GM18507 (cell line): ENCODE measurements at places on chromosomes 12 and 14.

DNA sequence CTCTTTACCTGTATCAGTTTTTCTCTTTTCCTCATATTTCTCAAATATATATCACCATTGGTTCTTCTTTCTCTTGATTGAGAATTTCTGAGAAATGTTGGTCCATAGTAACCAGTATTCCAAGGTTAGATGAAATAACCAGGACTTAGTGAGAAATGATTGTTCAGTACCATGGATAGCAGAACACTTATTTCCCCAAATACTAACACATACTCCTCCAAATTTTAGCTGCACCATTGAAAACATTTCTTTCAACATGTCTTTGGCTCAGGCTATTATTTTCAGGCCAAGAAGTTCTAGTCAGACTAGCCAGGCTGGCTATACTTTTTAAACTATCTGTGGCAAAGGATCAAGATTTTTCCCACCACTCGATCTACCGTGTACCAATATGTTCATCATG is 113.3 kb downstream of the PTPRO start:
- no peak for DNase-seq

DNA sequence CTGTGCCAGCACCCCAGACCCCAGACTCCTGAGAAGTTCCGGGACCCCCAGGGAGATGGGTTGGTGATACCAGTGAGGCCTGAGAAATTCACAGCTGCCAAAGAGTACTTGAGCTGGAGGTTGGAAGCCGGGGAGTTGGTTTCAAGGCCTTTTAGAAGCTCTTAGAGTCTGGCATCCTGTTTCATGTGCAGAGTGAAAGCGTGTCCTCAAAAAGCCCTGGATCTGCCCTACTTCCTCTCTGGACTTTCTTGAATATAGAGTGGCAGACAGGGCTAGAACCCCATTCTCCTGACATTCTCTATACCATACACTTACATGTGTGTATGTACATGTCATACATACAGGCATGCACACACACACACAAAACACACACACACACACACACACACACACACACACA is 31.3 kb upstream of the PPM1A start:
- no peak for DNase-seq

DNA sequence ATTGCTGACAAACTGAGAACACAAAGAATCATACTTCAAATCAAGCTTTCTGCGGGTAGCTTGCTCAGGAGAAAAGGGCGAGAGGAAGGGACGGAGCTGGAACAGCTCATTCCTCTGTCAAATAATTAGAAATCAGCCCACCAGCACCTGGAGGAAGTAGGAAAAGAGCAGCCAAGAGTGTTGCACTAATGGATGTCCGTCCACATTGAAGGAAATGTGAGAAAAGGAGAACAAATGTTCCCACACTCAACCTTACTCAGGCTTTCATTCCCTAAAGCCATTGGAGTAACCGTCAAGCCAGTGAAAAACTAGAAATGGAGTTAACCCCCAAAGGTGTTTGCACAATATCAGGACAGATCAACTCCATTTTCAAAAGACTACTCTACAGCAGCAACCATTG is 233.0 kb upstream of the PRKD1 start:
- DNase-seq, result no peak

DNA sequence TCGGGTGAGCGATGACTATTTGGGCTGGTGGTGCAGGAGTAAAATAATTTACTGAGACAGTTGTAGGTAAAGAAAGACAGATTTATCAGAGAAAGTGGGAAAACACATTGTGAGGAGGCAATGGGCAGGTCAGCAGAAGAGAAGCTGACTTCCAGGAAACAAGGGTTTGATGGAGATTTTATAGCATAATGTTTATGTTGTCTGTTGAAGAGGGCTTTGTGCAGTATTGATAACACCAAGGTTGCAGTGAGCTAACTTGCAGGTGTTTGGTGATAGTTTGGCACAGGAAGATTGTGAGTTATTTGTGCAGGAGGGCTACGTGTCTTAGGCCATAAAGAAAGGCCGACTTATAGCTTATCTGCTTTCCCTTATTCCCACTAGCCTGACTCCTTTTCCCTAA is 72.2 kb downstream of the DHRS2 start:
- DNase-seq, result no peak

- DNase-seq, result no peak
Measured at GRCh38 chr12:42921741-42922504, 332.4 kb upstream of the PRICKLE1 start.

DNA sequence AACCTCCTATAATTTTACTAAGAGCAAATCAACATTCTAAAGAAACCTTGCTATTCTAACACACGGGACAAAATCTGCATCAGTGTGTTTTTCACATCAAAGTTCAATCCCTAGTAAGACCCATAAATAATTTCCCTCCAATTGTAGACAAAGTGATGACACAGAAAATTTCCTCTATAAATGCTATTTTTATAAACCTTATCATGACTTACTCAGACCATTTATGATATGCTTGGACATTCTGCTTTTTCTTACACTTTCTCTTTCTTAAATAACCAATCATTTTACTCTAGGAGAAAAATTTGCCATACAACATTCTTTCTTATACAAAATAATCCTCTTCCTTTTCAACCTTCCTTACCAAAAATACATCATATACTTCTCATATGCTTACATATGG is 67.0 kb downstream of the SDR9C7 start:
- DNase-seq, result no peak

DNA sequence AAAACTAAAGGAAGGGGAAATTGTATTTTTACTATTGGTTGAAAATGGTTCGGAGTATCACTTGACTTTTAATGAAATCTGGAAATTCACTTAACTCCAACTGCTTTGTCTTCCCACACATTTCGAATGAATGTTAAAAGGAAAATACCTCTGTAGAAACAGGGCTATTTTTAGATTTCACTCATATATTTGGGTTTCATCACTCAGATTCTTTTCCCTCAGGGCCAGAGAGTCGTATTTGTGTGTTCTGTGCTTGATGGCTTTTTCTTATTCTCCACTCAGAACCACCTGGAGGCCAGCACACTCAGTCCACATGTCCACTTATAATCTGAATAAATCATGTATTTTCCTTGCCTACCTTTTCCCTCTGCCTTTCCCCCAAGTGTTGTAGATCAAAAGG is 40.0 kb downstream of the DAAM1 start:
- no peak for DNase-seq

GRCh38 chr14:65502676-65503124 is 90.2 kb downstream of the FUT8 start:
- DNase-seq, result no peak

GRCh38 chr12:112283546-112283945 is 98.7 kb downstream of the HECTD4 start:
- DNase-seq, result no peak

GRCh38 chr14:33480887-33481184 is 470.0 kb downstream of the EGLN3 start:
- DNase-seq, result no peak

- DNase-seq, result no peak
Measured at GRCh38 chr12:52771505-52771904, 5.6 kb downstream of the KRT76 start.

DNA sequence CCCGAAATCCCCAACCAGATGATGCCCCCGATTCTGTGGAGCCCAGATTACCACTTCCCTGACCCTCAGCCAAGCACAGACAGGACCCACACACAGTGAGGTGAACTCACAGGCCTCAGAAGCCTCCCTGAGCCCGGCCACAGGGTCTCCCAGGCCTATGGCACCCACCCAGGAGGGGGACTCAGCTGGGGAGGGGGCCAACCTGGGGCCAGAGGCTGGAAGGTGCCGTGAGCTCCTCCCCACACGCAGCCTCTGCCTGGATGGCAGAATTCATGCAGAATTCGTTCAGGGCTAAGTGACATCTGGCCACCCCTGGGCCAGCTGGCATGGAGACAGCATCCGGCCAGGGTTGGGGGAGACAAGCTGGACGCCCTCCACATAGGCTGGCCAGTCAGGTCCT is 11.8 kb downstream of the TMEM179 start:
- no peak for DNase-seq

- DNase-seq, result no peak
Measured at GRCh38 chr12:64240781-64241180, 18.7 kb upstream of the KICS2 start.

GRCh38 chr14:69715725-69716477 is 51.0 kb upstream of the SRSF5 start:
- DNase-seq, result no peak

GRCh38 chr14:29310757-29311156 is 544.2 kb downstream of the FOXG1 start:
- no peak for DNase-seq

DNA sequence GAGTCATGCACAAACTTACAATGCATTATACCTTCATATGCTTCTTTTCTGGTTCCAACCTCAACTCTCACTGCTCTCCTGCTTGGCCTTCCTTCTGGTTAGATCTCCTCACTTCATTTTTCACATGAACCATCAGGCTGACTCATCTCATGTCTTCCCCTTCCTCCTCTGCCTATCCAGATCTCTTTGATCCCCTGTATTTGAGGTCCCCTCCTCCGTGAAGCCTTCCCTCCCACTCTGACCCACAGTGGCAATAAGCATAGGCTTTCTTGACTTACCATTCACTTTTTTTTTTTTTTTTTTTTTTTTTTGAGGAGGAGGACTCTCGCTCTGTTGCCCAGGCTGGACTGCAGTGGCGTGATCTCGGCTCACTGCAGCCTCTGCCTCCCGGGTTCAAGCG is 14.7 kb upstream of the ASIC1 start:
- DNase-seq, result no peak

GRCh38 chr14:55412676-55413075 is 1.0 kb upstream of the ATG14 start:
- DNase-seq, result no peak

DNA sequence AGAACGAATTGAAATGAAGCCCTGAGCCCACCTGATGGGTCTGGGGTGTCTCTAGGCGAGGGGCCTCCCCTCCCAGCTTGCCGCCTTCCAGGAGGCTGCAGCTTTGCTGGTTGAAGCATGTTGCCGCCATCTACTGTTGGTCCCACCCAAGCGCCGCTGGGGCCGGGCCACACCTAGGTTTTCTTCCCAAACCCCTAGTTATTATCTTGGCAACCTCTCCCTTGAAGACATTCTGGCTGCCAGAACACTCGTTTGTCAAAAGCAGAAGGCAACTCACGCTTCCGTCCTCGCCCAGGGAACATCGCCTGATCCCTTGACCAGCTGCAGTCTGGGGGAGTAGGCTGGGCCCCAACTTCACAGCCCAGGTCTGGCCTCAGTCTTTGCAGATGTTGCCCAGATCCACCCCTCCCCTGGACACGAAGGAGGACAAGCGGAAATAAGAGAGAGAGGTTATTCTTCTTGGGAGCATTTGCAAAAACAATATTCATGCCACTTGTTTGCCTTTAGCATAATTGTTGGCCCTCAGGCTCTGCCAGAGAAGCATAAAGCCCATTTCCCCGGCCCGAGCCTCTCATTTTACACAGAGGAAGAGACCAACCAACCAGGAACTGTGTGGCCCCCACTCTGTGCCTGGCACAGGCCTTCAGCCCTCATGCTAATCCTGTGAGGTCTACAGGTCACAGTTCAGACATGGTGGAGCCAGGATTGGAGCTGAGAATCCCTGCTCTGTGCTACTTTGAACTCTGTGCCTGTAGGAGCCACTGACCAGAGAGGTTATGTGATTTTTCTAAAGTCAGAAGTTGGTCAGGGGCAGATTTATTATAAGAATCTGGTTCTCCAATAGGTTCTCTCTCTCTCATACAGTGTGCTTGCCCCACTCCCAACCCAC is 6.8 kb downstream of the EMP1 start:
- no peak for DNase-seq

DNA sequence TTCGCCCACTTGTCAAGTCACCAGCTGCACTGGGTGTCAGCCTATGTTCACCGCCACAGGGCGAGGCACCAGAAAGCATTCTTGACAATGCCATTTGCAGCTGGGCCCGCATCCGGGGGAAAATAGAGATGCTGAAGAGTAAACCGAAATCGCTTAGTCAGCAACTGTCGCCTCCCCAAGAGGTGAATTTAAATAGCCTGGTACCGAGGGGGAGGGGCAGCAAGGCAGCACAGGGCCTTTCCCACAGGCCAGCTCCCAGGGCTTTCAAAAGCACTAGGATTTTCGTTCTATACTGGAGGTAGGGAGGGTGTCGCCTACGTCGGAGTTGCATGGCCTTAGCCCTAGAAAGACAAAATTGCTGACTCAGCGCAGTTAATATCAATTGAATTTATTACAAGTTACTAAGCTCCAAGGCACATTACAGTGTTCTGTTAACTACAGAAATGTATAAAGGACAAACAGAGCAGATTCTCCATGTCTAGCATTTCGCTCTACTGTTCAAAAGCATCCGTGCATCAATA is 4.3 kb downstream of the IRF2BPL start:
- no peak for DNase-seq

- no peak for DNase-seq
Measured at GRCh38 chr14:29168149-29168548, 401.6 kb downstream of the FOXG1 start.

GRCh38 chr12:26735249-26735639 is 97.8 kb downstream of the ITPR2 start:
- DNase-seq, result no peak

- peak; percentile 58 for DNase-seq
Measured at GRCh38 chr14:60247994-60248696, 876 bp upstream of the PPM1A start.

- no peak for DNase-seq
Measured at GRCh38 chr12:86590296-86590695, 334.1 kb upstream of the MGAT4C start.

DNA sequence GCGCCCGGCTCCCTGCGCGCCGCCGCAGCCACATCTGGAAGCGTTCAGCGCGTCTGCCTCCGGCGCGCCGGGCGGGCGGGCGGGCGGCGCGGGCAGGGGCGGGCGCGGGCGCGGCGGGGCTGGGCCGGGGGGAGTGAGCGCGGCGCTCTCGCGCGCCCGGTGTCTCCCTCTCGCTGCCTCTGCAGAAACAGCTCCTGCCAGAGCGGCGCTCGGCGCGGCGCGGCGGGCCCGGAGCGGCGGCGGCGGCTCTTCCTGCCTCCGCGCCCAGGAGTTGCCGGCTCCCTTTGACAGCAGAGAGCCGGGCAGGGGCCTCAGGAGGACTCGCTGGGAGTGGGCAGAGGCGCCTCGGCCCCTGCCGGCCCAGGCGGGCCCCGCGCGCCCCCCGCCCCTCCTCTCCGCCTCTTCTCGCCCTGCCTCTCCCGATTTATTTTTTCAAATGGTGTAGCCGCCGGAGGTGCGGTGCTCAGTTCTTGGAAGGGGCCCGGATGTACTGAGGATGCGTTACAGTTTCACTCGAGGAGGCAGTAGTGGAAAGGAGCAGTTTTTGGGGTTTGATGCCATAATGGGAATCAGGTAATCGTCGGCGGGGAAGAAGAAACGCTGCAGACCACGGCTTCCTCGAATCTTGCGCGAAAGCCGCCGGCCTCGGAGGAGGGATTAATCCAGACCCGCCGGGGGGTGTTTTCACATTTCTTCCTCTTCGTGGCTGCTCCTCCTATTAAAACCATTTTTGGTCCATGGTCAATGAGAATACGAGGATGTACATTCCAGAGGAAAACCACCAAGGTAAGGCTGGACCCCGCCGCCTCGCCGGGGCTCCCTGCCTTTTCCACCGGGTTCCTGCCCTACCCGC is at the start of gene CACNA1C:
TSS of gene CACNA1C (plus strand) at position 162 of the 853 bp plus-strand sequence. CDS start at position 738, 576 bp downstream.
- no peak for DNase-seq

DNA sequence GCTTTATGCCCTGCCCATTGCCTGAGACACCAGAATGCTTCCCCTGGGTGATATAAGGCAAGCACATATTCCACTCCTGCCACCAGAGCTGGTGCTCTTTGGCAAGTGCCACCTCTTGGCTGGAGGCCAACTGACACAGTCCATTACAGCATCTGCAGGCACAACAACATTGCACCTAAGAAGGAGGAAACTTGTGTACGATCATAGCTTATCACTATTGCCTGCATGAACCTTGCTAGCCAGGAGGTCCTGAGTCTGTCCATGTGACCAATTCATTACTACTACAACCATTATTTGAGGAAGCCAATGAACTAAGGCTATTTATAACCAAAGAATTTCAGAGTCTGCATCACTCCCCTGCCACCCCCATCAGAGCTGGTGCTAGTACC is 119.8 kb upstream of the SCAF11 start:
- no peak for DNase-seq
